NCI-H82 (cell line): ENCODE measurements at places on chromosomes 3 and 15.

DNA sequence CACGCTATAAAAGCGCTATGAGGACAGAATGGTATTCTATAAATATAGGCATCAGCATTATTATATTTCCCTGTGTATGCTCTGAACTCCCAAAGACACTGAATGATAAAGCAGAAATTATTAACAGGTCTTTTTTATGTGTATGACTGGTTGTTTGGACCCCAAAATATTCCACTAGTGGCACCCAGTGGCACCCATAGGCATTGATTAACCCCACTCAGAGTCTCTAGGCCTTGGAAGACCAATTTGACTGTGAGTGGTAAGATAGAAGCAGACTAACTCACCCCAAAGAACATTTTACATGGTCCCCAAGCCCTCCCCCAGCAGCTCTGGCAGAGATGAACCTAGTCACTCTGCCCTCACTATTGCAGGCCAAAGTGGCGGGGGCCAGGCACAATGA, 45.4 kb upstream of the UBE2E1 start:
- no peak for DNase-seq

DNA sequence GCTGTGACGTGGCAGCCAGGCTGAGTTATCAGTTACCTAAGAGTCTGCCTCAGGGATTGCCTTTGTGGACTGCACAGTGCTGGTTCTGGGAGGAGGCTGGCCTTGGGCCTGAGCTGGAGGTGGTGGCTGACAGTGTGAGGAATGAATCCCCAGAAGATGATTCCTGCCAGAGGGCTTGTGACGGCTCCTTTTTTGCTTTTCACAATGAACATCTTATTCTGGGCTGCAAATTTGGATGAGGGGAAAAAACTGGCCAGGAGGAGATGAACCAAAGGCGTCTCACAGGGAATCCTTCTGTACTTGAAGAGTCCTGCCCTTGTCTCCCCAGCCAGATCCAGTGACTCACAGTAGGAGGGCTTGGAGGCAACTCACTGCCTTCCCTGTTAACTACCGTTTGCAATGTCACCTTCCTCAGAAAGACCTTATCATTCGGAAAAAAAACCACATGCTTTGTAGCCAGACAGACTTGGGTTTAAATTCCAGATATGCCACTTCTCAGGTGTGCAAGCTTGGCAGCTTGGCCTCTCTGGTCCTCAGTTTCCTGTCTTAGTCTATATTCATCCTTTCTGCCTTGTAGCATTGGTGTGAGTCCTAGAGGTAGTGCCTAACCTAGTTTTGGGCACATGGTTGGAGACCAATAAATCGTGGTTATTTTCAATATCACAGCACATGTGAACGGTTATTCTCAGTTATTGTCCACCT, 19.1 kb downstream of the ST6GAL1 start:
- DNase-seq, result no peak

DNA sequence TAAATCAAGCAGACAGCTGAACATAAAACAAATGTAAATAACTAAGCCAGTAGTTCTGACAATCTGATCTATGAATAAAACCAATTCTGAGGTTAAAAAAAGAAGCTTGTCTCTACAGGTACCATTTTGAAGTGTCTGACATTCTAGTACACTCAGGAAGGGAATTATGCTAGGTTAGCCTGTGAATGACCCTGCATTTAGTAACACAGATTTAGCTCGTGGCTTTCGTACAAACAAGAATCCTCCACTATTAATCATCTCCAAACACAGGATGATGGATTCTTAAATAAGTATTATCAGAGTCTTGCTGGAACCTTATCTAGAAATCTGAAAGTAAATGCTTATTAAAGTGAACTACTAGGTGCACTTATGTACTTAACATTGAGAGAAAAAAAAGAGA, 1120.1 kb downstream of the ROBO1 start:
- no peak for DNase-seq

- DNase-seq, result peak; percentile 59
Observed at GRCh38 chr3:42979044-42979972, at the start of gene GASK1A. Gene GASK1A, plus strand, starts transcription at chr3:42979311. Its CDS starts 332 bp downstream, at chr3:42979643.

GRCh38 chr3:126121074-126121473, 37.1 kb upstream of the SLC41A3 start:
- no peak for DNase-seq

- no peak for DNase-seq
Observed at GRCh38 chr3:9746330-9746729, 3.4 kb upstream of the OGG1 start.

- no peak for DNase-seq
Observed at GRCh38 chr3:38147421-38147820, 9.0 kb downstream of the MYD88 start.

DNA sequence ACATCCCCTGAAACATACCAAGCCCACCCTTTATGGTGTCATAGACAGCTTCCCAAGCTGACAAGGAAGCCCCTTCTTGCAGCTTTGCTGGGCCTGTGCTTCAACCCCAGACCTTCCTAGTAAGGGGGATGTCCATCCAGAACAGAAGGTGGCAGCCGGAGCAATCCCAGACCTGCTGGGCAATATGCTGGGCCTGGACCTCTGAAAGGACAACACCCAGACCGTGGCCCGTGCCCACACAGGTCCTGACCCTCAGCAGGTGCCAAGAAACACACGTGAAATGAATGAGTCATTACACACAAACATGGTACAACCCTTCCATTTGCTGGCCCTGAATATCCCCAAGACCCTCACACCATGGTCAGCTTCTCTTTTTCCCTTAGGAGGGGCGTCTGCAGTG, 19.8 kb upstream of the VILL start:
- no peak for DNase-seq

GRCh38 chr15:83766339-83766738, 112.4 kb downstream of the ADAMTSL3 start:
- DNase-seq, result no peak

GRCh38 chr15:65258375-65259262, 28.1 kb downstream of the PARP16 start:
- no peak for DNase-seq
